Smooth muscle cell of the coronary artery (primary cell): ENCODE measurements at places on chromosomes 13 and 19. TPM values are rescaled to one million over a fixed set of nuclear protein-coding genes. Genes with fewer than 3 reads are reported as not detected.

The PROZ gene
- total RNA-seq: not detected in 2 replicates

The PCDH20 gene
- total RNA-seq: under 0.01 and 0.08 TPM in 2 replicates

The ZNF528 gene
- total RNA-seq: 12.3 and 15.9 TPM in 2 replicates

The NLRP9 gene
- total RNA-seq: not detected in 2 replicates

The KIR2DL4 gene
- not detected in 2 replicates for total RNA-seq

The FGF22 gene
- total RNA-seq: not detected in 2 replicates

The SYNGR4 gene
- total RNA-seq: not detected in 2 replicates

The ZNF559 gene
- 11.0 and 11.4 TPM in 2 replicates for total RNA-seq

The OR4F17 gene
- total RNA-seq: not detected in 2 replicates

The TMEM161A gene
- 20.6 and 32.3 TPM in 2 replicates for total RNA-seq

The PTH2 gene
- not detected in 2 replicates for total RNA-seq

The RHPN2 gene
- total RNA-seq: 2.2 and 4.9 TPM in 2 replicates

The SLITRK1 gene
- total RNA-seq: not detected in 2 replicates

The CTU1 gene
- total RNA-seq: 1.9 and 5.3 TPM in 2 replicates

The RGCC gene
- 1.1 and 4.4 TPM in 2 replicates for total RNA-seq
